Ammon's horn (tissue), 1 donor: ENCODE measurements at places on chromosomes 5 and 9.
A peak's percentile ranks its signal among the peaks of the same experiment; 100 is the strongest.

DNA sequence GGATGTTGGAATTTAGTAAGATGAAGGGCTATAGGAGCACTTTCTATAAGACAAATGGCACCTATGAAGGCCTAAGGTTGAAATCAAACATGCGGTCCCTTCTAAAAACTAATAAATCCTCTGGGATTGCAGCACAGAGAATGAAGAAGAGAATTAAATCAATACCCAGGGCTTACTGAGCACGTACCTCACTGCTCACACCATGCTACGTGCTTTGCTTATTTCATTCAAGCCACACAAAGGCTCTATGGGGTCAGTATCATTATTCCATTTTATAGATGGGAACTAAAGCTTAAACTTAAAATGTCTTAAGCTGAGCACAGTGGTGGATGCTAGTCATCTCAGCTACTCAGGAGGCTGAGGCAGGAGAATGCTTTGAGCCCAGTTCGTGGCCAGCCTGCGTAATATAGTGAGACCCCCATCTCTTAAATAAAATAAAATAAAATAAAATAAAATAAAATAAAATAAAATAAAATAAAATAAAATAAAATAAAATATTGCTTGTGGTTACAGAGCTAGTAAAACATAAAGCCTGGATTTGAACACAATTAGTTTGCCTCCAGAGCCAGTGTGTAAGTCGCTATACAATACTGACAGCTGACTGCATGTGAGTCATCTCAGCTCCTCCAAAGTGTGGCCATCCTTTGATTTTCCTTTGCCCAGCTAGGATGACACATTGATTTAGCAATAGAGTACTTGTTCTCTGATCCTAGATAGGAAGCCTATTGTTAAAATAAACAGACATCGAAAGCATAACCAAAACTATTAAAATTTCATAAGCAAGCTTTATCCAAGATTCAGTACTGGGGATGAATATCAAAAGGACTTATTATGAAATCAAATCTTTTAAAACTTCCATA is 20.9 kb upstream of the DPYSL3 start:
- DNase-seq = no peak

DNA sequence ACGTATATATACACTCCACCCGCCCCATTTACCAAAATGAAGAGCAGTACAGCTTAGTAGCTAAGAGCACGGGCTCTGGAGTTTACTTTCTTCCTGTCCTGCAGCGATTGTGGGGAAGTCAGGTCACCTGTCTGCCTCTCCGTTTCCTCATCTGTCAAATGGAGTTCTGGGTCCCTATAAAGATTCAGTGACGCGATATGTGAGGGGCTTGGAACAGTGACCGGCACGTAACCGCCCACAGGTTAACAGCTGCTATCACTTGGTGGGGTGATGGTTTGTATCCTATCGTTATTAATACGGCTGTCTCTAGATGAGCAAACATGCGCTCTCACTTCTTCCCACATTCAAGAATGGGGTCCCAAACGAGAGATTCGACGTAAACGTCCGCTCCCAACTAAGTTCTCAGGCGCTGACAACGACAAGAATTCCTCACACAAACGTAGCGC is 426 bp downstream of the FAM114A2 start:
- no peak for DNase-seq

DNA sequence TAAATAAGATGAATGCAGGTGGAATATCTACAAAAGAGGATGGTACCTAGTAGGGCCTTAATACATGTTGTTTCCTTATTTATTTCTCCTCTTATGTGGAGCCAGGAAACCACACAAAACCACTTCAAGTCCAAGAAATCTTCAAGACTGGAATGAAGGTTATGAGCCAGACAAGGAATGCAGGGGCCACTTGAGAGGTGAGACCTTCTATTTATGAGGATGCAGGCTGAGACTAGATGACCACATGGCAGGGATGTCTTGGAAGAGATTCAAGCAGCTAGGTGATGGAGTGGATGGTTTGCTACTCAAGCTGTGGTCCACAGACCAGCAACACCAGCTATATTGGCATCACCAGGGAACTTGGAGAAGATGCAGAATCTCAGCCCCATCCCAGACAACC is 92.2 kb downstream of the TNC start:
- DNase-seq = no peak

DNA sequence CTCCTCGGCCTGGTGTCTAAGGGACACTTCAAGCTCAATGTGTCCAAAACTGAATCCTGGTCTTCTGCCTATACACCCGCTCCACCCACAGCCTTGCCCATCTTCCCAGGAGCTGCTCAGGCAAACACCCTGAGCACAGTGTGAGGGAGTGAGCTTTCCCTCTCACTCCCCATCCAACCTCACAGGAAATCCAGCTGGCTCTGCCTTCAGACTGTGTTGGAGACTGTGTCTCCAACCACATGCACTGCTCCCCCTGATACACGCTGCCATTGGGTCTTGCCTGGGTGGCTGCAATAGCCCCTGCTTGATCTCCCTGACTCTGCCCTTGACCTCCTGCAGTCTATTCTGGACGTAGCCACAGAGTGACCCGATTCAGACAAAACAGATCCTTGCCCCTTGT is 319.5 kb upstream of the MSX2 start:
- DNase-seq = no peak

DNA sequence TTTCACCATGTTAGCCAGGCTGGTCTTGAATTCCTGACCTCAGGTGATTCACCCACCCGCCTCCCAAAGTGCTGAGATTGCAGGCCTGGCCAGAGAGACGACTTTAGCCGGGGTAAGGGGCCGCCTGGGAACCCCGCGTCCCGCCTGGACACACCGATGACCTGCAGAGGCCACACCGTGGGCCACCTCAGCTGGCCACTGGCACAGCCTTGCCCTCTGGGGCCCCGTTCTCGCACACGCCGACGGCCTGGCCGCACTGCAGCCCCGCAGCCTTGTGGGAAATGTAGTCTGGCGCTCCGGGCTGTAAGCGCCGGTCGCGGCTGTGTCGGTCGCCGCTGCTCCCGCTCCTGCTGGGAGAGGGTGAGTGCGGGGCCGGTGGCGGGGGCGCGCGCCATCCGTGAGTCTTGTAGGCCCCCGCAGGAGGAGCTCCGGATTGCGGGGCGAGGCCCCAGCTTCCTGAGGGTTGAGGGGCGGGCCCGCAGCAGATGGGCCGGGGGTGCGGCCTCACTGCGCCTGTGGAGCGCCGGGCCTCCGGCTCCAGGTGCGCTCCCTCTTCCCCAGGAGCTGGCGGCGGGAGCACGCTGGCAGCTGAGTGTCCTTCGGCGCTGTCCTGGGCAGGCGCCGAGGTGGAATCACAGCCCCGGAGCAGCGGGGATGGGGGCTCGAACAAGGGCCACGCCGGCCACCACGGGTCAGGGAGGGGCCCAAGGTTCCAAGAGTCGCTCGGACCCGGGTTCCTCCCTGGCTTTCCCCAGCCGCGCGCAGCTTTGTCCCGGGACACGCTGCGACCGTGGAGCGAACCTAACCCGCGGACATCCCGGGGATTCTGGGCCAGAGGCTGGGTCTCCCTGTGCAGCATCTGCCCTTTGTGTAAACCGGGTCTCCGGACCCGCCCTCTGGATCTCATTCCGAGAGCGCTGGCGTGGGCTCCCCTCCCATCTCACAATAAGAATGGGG is at the start of gene ZFP2:
Gene ZFP2 (plus strand): TSS at position 299 of the 957 bp plus-strand sequence. CDS start 35,401 bp downstream, outside the sequence.
- DNase-seq = peak; percentile 82

DNA sequence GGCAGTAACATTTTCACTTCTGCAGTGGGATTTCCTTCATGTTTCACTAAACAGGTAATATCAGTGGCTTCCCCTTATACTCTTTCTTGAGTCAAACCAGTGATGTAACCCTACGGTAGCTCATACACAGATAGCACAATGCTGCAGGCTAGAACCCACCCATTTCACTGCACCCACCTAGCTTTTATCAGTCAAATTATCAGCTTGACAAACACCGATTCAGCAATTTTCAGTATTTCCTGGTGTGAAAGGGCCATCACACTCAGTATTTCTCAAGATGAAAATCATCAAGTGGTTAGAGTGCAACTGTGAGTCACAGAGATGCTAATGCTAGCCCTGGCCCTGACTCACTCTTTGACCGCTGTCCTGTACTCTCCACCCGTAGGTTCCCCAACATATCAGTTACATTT is 242.3 kb upstream of the PTGER4 start:
- DNase-seq = no peak

GRCh38 chr5:81205058-81205457 is 28.1 kb upstream of the CKMT2 start:
- DNase-seq = no peak

- no peak for DNase-seq
These were observed 59.7 kb downstream of the DCP2 start for GRCh38 chr5:113036321-113036720.

- no peak for DNase-seq
These were observed 207.3 kb upstream of the SGCD start for GRCh38 chr5:156119692-156120091.

- DNase-seq = no peak
These were observed 31.6 kb upstream of the ELL2 start for GRCh38 chr5:95993266-95993665.

DNA sequence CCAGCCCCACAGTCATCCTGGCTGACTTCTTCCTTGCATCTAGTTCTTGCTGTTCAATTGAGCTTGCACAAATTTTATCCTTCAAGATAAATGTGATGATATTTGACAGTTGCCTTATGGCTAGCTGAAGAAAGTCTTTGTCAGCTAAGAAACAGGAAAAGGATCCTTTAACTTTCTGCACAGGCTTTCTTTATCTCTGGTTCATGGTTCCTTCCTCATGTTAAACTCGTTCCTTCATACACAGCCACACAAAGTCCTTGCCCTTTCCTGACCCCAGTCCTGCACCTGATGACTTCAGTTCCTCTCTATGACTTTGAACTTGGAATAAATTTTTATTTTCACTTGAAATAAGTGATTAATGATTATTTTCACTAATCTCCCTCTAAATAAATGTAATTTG is 132.5 kb upstream of the PRSS3 start:
- no peak for DNase-seq

DNA sequence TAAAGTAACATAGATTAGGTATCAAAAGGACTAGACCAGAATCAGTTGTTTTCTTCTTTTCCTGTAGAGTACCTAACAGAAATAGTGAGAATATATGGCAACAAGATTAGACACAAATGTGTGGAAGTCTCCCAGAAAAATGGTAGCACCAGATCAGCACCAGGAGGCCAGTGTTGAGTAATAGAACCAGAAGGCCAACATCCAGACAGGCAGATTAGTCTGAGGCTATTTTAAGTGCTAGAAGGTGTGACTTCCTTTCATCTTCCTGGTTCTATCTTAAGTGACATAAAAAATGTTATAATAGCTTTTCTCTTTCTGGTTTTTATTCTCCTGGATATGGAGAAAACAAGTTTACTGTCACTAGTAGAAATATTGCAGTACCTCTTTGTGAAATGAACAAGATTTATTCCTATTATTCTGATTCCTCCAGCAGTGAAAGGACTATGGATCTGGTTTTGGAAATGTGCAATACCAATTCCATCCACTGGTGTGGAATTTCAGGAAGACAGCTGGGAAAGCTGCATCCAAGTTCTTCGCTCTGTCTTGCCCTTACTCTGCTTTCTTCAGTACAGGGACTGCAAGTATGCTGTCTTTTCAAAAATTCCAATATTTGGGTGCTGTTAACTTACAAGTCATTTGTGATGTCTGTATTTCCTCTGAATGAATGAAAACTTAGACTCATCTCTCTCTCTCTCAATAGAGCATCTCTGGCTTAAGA is 39.1 kb downstream of the SHLD3 start:
- DNase-seq = no peak

GRCh38 chr5:80174790-80175189 is 81.1 kb downstream of the SERINC5 start:
- DNase-seq = no peak

GRCh38 chr5:56633950-56634349 is 181.4 kb upstream of the MAP3K1 start:
- DNase-seq = no peak

GRCh38 chr5:36073595-36074216 is 7.0 kb upstream of the UGT3A2 start:
- no peak for DNase-seq

DNA sequence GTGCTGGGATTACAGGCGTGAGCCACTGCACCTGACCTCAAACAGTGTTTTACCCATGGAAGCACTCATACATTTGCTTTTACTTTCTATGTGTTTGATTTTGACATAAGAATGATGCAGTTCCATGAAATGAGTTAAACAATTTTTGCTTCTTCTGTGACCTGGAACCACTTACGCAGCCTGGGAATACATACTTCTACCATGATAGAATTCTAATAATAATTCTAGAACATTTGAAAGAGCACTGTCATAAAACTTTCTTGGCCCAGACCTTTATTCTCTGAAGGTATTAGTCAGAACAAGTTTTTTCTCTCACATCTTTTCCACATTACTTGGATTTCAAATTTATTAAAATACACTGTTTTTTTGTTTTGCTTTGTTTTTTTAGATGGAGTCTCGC is 25.3 kb upstream of the COL5A1 start:
- DNase-seq = no peak

DNA sequence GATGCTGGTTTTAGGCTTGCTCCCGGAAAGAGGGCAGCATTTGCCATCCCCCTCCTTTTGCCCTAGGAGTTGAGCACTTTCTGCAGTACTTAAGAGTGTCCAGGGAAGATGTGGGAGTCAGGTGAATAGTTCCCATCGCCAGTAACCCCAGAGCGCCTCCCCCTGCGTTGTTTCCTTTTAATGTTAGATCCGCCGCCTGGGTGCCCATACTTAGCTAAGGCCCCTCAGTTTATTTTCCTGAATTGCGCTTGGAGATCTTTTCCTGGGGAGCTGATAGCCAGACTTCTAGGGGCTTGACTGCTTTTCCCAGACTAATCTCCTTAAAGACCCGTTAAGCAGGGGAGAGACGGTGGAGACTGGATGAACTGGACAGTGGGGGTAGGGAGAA is 377 bp upstream of the PCDHAC2 start:
- peak; percentile 44 for DNase-seq

- peak; percentile 8 for DNase-seq
These were observed 17.7 kb downstream of the C9orf40 start for GRCh38 chr9:74935008-74935407.

GRCh38 chr5:67123819-67124218 is 72.8 kb downstream of the CD180 start:
- DNase-seq = no peak

DNA sequence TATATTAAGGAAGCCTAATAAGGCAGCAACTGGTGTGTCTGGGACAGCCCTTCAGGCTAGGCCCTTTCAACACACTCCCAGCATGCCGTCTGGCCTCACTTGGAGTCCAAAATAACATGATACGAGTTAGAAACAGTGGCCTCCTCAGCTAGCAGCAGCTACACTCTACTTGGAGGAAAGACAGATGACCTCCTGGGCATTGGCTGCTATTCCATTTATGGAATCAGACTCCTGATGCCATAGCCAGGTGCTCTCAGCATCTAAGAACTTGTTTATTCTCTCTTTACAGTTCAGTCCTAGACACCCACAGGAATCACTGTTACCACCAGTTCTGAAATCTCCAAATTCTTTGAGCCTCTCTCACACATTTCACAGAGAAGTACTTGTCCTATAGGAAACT is 31.8 kb downstream of the RUSC2 start:
- no peak for DNase-seq

DNA sequence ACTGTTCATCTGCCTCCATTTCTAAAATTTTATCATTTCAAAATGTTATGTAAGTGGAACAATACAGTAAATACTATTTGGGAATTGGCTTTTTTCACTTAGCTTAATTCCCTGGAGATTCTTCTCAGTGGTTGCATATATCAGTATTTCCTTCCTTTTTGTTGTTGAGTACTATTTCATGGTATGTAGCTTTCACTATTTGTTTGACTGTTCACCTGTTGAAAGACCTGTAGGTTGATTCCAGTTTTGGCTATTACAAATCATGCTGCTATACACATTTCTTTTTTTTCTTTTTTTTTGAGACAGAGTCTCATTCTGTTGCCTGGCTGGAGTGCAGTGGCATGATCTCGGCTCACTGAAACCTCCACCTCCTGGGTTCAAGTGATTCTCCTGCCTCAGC is 33.0 kb upstream of the PWWP2A start:
- no peak for DNase-seq

GRCh38 chr5:181189363-181189961 is 15.5 kb downstream of the TRIM7 start:
- DNase-seq = no peak
